Glutamatergic neuron (in vitro differentiated cells): ENCODE measurements at places on chromosomes 1 and 21.

- H3K36me3 ChIP-seq = no peaks in the 10 kb centered on the region
- no peak overlapping the region for H3K27ac ChIP-seq
- peaks cover 2% of the 10 kb centered on the region for H3K27me3 ChIP-seq
- H3K4me3 ChIP-seq = no peak overlapping the region
- H3K4me1 ChIP-seq = no peaks in the 10 kb centered on the region
These were observed 17.4 kb upstream of the GJA9 start for GRCh38 chr1:38898653-38899230.

- H3K27ac ChIP-seq = peak overlapping the region; percentile 6
- H3K4me1 ChIP-seq = peaks cover 3% of the 10 kb centered on the region
- H3K27me3 ChIP-seq = peaks cover 2% of the 10 kb centered on the region
- H3K4me3 ChIP-seq = peak overlapping the region; percentile 92
These were observed 1.4 kb downstream of the NIT1 start for GRCh38 chr1:161119092-161119903.

- no peak for DNase-seq
- H3K27ac ChIP-seq = no peak overlapping the region
- peaks cover 3% of the 10 kb centered on the region for H3K27me3 ChIP-seq
- no peaks in the 10 kb centered on the region for H3K36me3 ChIP-seq
- H3K4me3 ChIP-seq = no peak overlapping the region
- peaks cover 8% of the 10 kb centered on the region for H3K4me1 ChIP-seq
These were observed 333.6 kb upstream of the CAMK1G start for GRCh38 chr1:209249785-209250440.

DNA sequence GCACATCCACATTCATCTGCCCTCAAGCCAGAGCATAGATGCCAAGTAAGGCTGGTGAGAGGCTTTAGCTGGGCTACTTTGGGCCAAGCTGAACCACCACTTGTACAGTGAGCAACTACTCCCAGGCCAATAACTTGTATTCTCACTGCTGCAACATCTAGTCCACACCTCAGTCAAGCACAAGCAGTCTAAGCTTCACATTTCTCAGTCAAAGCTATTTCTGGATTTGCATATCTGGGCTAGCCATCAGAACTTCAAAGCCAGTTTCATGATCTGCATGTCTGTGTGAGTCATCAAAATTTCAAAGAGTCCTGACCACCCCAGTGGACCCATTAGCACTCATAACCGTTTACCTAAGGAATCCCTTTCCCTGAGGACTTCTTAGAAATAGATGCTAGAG, 77.7 kb upstream of the DIRAS3 start:
- H3K36me3 ChIP-seq = no peaks in the 10 kb centered on the region
- no peak overlapping the region for H3K4me3 ChIP-seq
- H3K4me1 ChIP-seq = peaks cover 14% of the 10 kb centered on the region
- H3K27me3 ChIP-seq = no peaks in the 10 kb centered on the region
- no peak for DNase-seq
- H3K27ac ChIP-seq = no peak overlapping the region

- H3K36me3 ChIP-seq = no peaks in the 10 kb centered on the region
- H3K27me3 ChIP-seq = peaks cover 3% of the 10 kb centered on the region
- H3K4me1 ChIP-seq = peaks cover 16% of the 10 kb centered on the region
- no peak overlapping the region for H3K4me3 ChIP-seq
- no peak overlapping the region for H3K27ac ChIP-seq
- no peak for DNase-seq
These were observed 8.1 kb downstream of the GNAI3 start for GRCh38 chr1:109556563-109556962.

DNA sequence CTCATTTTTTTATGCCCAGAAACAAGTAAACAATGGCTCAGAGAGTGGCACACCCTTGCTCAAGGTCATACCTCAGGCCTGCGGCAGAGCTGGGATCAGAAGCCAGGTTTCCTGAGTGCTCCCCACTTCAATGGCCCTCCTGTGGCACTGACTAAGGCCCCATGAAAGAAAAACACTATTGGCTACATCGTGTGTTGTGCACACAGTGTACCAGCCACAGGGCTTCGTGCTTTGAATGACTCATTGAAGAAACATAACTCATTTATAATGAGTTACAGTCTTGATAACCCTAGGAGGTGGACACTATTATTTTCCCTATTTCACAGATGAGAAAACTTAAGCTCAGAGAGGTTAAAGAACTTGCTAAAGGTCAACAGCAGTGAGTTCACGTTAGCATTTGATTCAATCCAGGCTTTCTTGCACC, 91.2 kb downstream of the TRABD2B start:
- H3K27me3 ChIP-seq = peaks cover 2% of the 10 kb centered on the region
- peaks cover 15% of the 10 kb centered on the region for H3K4me1 ChIP-seq
- H3K27ac ChIP-seq = no peak overlapping the region
- DNase-seq = no peak

GRCh38 chr1:23867542-23867894, 572 bp downstream of the FUCA1 start:
- DNase-seq = no peak
- no peak overlapping the region for H3K27ac ChIP-seq
- H3K4me1 ChIP-seq = no peaks in the 10 kb centered on the region

GRCh38 chr1:222547260-222547614, 667 bp downstream of the HHIPL2 start:
- peaks cover 3% of the 10 kb centered on the region for H3K27me3 ChIP-seq
- no peaks in the 10 kb centered on the region for H3K4me1 ChIP-seq
- no peaks in the 10 kb centered on the region for H3K36me3 ChIP-seq
- no peak overlapping the region for H3K4me3 ChIP-seq
- H3K27ac ChIP-seq = no peak overlapping the region

- no peak overlapping the region for H3K27ac ChIP-seq
- DNase-seq = no peak
- peaks cover 2% of the 10 kb centered on the region for H3K27me3 ChIP-seq
These were observed 170.8 kb downstream of the S1PR1 start for GRCh38 chr1:101407505-101408211.

GRCh38 chr1:222618001-222618879, at the start of gene MIA3:
Gene MIA3 (plus strand): TSS chr1:222618097. CDS start chr1:222618111, 14 bp downstream.
- peak within 1 kb of the TSS; percentile 98 for H3K27ac ChIP-seq
- H3K4me1 ChIP-seq = peaks cover 29% of the 10 kb centered on the region
- H3K27me3 ChIP-seq = peaks cover 14% of the 10 kb centered on the region
- DNase-seq = peak; percentile 36
- H3K4me3 ChIP-seq = peak within 1 kb of the TSS; percentile 90

- DNase-seq = no peak
- H3K27ac ChIP-seq = no peak overlapping the region
- H3K4me3 ChIP-seq = no peak overlapping the region
- no peaks in the 10 kb centered on the region for H3K27me3 ChIP-seq
- H3K36me3 ChIP-seq = no peaks in the 10 kb centered on the region
- no peaks in the 10 kb centered on the region for H3K4me1 ChIP-seq
These were observed 26.5 kb upstream of the KRTAP19-8 start for GRCh38 chr21:31064803-31065202.

- peak within 1 kb of the TSS; percentile 78 for H3K4me3 ChIP-seq
- peaks cover 12% of the 10 kb centered on the region for H3K27me3 ChIP-seq
- H3K27ac ChIP-seq = peak within 1 kb of the TSS; percentile 73
- peak; percentile 67 for DNase-seq
These were observed at the start of gene FAM131C for GRCh38 chr1:16073490-16074119. Gene FAM131C (minus strand): TSS chr1:16073651. CDS start chr1:16073442, 209 bp downstream.

GRCh38 chr1:119883826-119884225, 12.5 kb downstream of the ADAM30 start:
- no peaks in the 10 kb centered on the region for H3K4me1 ChIP-seq
- peaks cover 14% of the 10 kb centered on the region for H3K36me3 ChIP-seq
- H3K4me3 ChIP-seq = no peak overlapping the region
- no peak overlapping the region for H3K27ac ChIP-seq
- no peak for DNase-seq
- peaks cover 1% of the 10 kb centered on the region for H3K27me3 ChIP-seq

- H3K36me3 ChIP-seq = no peaks in the 10 kb centered on the region
- no peaks in the 10 kb centered on the region for H3K27me3 ChIP-seq
- H3K27ac ChIP-seq = no peak overlapping the region
- H3K4me3 ChIP-seq = no peak overlapping the region
- peaks cover 5% of the 10 kb centered on the region for H3K4me1 ChIP-seq
- DNase-seq = no peak
These were observed 647.7 kb downstream of the LTN1 start for GRCh38 chr21:28344985-28345384.
